ENCODE measurements at places on chromosomes 1 and 21.

DNA sequence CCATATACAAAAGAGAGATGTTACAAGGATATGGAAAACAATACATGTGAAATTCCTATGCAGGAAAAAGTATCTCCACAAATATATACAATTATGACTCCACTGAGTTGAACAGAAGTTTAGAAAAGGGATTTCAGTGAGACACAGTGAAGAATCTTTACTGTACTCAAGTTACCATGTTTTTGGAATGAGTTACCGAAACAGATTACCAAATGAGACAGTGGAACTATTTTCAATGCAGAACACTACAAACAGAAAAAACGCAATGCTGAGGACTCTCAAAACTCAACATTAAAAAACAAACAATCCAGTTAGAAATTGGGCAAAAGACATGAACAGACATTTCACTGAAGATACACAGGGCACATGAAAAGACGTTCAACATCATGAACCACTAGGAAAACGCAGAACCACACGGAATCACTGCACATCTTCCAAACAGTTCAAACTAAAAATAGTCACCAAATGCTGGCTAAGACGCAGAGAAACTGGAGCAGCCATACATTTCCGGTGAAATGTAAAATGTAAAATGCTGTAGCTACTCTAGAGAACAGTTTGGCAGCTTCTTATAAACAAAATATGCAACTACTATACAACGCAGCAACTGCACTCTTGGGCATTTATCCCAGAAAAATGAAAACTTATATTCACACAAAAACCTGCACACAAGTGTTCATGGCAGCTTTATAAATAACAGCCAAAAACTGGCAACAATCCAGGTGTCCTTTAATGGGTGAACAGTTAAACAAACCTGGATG is 118.7 kb downstream of the UBR4 start:
- DNase-seq = no peak

- no peak for DNase-seq
Measured at GRCh38 chr1:200885623-200886402, 8.9 kb upstream of the INAVA start.

GRCh38 chr21:14366998-14367397 is 15.9 kb downstream of the HSPA13 start:
- no peak for DNase-seq

DNA sequence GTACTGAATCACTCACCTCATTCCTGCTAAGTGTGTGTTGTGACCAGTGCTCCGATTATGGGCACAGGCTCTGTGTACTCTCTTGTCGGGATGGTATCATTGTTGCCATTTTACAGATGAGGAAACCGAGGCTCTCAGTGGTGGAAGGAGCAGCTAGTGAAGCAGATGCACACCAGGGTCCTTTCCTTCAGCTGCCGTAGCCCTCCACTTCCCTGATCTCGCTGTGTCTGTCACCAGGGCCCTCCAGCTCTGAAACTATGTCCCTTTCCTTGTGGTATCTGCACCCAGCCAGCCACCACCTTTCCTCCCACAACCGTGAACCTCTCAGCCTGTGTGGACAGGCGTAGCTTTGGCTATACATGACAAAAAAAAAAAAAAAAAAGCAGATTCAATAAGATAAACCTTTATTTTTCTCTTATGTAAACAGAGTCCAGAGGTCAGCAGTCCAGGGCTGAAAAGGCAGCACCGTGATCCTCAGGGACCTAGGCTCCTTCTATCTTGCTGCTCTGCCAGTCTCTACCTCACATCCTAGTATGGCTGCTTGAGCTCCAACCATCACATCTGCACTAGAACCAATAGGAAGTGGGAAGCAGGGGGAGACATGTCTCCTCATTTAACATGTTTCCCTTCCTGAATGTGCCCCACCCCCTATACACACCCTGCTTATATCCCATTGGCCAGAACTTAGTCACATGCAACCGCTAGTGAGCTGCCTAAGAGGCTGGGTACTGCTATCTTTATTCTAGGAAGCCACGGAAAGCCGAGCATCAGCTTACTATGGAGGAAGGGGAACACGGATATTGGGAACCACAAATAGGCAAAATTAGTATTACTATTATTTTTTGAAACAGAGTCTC is 44.3 kb downstream of the TMEM51 start:
- DNase-seq = no peak

- no peak for DNase-seq
Measured at GRCh38 chr1:19398309-19398760, 86.2 kb downstream of the SLC66A1 start.

GRCh38 chr1:220775240-220775853 is 11.4 kb upstream of the MTARC1 start:
- peak; percentile 13 for DNase-seq

DNA sequence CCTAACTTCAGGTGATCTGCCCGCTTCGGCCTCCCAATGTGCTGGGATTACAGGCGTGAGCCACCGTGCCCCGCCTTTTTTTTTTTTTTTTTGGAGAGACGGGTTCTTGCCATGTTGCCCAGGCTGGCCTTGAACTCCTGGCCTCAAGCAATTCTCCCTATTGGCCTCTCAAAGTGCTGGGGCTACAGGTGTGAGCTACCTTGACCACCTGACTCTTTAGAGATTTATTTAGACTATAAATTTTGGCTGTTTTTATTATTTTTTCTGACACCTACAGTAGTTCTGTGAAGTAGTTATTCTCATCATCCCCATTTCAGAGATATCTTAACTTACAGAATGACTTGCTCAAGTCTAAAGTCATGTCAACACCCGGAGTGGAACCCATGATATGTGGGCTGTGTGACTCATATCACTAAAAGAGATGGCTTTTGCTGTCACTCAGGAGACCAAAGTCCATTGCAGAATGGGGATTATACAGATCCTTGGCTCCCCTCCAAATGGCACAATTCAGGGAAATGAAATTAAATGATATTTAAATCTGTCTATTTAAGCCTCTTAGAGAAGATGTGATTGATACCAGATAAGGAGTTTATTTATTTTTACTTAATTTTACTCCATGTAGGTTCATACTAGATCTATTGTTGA is 93.2 kb downstream of the CTH start:
- no peak for DNase-seq

- no peak for DNase-seq
Measured at GRCh38 chr1:18018366-18018765, 89.2 kb upstream of the IGSF21 start.

- DNase-seq = peak; percentile 24
Measured at GRCh38 chr21:44583800-44584147, 3.4 kb upstream of the KRTAP10-5 start.

- DNase-seq = no peak
Measured at GRCh38 chr1:247494767-247495166, 36.9 kb upstream of the OR2B11 start.

DNA sequence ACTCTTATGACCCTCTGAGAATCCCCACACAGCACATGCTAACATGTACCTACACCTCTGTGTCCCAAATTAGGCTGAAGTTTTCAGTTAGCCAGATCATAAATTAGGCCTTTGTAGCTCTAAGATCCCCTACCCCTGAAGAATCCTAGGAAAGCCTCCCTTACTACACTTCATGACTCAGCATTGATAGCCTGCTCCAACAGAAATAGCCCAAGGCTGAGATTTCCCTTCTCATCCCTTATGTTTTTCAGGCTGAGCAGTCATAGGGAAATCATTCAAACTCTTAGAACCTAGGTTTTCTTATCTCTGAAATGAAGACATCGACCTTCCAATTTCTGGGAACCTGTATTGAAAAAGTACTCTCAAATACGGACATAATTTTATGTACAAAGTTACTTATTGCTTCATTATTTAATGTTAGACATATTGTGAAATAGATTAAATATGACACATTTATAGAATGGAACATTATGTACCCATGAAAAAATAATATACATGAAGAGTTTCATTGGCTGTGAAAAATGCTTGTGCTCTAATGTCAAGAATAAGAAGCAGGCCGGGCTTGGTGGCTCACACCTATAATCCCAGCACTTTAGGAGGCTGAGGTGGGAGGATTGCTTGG is 122.4 kb upstream of the UBE2U start:
- no peak for DNase-seq

- no peak for DNase-seq
Measured at GRCh38 chr1:9294910-9295636, 2.4 kb downstream of the SPSB1 start.

DNA sequence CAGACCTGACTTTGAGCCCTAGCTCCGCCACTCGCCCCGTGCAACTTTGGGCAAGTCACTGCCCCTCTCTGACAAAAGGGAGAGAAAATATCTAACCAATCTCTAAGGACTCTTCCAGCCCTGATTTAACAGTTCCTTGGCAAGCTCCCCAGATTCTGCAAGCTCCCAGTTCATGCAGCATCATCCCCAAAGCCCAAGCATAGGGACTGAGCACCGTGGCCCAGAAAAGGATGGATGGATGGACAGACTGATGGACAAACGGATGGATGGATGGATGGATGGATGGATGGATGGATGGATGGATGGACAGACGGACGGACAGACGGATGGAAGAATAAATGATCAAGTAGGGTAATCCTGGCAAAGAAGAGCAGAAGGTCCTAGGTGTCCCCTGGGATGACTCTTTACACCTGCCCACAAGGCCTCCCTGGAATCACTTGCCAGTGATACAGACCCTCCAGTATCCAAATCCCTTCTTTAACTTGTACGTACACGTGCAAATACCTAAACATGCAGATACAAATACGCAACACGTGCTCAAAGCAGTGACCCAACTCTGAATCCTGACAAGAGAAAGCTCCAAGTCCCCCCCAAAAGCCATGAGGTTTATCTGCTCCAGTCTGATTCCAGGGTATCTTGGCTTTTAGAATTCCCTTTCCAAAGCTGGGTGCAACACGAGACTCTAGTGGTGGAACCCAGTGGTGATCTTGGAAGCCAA is 16.0 kb downstream of the IFFO2 start:
- no peak for DNase-seq

DNA sequence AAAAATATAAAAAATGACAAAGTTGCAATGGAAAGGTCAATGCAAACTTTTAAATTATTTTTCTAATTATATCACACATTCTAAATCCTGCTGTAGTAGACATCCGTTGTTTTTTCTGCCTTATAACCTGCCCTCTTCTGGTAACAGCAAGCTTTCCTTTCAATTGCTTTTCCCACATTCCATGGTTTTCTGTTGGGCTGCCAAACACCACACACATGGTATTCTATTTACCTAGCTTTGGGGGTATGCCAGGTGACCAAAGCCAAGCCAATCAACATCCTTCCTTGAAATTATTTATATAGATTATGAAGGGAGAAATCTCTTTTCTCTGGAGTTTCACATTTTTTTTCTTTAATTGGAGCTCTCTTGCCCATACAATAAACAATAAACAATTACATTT is 3.4 kb upstream of the LAMC1 start:
- no peak for DNase-seq

GRCh38 chr21:44071359-44072104 is 35.7 kb upstream of the PWP2 start:
- no peak for DNase-seq

DNA sequence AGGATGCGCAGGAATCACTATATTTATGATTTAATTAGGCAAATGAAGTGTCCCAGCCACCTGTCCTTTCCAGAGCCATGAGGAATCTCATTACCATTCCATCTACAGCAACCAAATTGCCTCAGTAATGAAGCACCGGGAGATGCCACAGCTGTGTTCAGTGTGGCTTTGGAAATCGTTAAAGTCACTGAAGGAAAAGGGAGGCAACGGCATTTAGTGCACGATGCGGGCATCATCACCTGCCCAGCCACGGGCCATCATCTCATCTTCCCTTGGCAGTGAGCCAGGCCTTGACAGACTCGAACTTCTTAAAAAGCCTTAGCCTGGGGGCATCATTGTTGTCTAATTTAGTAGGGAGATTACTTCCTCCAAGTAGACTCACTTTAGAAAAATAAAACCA is 67.8 kb downstream of the CNIH3 start:
- DNase-seq = no peak

DNA sequence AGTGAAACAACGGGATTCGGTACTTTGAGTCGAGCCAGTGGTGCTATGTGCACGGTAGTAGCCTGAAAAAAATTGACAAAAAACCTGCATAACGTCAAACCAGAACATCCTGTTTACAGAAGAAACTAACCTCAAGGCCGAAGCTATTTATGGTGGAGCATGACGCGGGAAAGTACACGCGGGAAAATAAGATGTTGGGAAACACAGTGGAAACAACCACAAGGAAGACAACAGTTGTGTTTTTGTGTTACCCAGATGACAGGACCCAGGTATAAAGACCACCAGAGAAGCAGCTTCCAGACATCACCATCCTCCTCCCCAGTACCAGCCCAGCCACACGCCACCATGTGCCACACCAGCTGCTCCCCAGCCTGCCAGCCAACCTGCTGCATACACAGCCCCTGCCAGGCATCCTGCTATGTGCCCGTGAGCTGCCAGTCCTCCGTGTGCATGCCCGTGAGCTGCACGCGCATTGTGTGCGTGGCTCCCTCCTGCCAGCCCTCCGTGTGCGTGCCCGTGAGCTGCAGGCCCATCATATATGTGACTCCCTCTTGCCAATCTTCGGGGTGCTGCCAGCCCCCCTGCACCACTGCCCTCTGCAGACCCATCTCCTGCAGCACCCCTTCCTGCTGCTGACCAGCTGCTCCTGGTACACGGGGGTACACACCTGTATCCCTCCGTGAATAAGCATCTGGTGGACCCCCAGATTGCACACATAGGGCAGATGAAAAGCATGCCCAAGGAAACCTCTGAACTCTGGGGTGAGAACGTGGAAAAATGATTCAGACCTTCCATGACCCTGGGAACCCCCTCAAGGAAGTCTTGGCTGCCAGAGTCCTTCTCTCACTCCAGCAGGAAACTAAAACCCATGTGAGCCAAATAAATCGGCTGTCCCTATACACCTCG is at the start of gene KRTAP12-3:
KRTAP12-3 (plus strand) TSS at position 298 of the 906 bp plus-strand sequence; CDS start at position 346, 48 bp downstream.
- DNase-seq = no peak

GRCh38 chr1:203636291-203636690 is 9.7 kb downstream of the ATP2B4 start:
- DNase-seq = no peak

DNA sequence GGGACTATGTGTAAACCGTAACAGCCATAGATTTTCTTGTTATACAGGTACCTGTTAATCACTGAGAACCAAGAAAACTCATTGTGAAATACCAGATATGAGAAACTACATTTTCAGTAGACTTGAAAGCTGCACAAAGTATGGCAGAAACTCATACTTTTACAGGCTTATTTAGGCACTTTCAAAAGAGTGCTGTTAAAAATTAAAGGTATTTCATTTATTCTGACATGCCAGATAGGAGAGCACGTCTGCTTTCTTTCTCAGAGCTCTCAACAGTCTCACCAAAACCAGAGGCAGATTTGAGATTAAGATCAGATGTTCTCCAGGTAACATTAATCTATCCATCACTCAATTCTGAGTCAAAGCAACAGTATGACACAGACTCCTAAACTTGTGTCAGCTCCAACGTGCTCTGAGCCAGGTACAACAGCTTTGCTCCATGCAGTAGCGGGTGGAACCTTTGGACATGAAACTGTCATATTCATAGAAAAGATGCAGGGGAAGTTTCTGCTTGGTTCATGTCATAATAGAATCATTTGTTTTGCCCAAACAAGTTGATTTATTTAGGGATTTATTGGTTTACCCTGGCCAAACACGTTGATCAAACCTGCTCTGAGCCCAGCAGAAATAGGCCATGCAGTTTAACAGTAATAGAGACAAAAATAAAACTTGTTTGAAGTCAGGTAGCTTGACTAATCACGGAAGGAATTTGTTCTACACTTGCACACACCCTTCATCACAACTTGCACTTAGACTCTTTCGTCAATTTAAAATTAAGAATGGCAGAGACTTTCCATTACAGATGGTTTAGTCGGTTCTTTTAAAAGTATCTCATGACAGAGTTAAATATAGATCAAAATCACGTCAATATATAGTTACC is 20.8 kb upstream of the TSNAX start:
- no peak for DNase-seq

- no peak for DNase-seq
Measured at GRCh38 chr1:190658907-190659306, 181.2 kb upstream of the BRINP3 start.

- DNase-seq = no peak
Measured at GRCh38 chr1:169690489-169690888, 20.9 kb downstream of the SELL start.

Measured in SHP77 (cell line).